Activated CD4-positive, alpha-beta T cell treated with anti-CD3 and anti-CD28 coated beads for 4 hours (primary cell): ENCODE measurements at places on chromosomes 5 and 9.

GRCh38 chr9:129594632-129595031 lies 26.3 kb downstream of the C9orf50 start:
- no peak for DNase-seq

GRCh38 chr5:139664727-139665351 lies 16.7 kb downstream of the CXXC5 start:
- no peak for DNase-seq

- DNase-seq = no peak
These were observed 9.4 kb downstream of the IQGAP2 start for GRCh38 chr5:76412511-76412910.

DNA sequence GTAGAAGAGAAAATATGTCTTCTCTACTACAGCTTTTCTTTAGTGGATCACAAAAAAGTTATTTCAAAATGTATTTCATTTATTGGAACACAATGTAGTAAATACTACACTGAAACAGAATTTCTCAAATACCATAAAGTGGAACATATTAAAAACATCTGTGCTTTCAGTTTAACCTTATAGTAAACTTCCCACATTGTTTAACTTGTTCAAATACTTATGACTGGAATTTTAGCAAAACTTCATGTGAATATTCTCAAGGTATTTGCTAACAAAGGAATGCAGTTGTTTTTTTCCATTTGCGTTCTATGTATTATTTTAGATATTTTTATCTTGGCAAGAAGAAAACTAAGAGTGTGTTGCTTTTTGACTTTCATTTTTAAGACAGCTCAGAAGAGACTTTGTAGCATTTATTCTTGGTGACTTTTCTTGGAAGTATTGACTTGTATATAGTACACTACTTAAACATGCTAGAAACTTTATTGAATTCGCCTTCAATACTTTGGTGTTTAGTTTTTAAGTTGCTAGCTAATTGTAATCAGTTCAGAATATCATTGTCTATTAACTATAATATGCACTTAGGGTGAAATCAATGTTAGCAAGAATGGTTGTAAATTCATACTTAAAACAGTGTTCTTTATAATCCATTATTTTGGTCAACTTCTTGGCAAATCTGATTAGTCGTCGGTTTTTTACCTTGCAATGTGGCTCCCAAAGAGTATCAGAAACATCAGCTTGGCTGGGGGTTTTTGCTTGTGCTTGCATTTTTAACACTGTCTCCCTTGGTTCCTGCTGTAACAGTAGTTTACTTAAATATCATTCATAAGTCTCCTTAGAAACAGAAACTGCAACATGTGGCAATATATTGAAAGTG lies 5.0 kb upstream of the RHOBTB3 start:
- DNase-seq = no peak

- DNase-seq = no peak
These were observed 74.3 kb upstream of the KLF9 start for GRCh38 chr9:70488793-70489105.

DNA sequence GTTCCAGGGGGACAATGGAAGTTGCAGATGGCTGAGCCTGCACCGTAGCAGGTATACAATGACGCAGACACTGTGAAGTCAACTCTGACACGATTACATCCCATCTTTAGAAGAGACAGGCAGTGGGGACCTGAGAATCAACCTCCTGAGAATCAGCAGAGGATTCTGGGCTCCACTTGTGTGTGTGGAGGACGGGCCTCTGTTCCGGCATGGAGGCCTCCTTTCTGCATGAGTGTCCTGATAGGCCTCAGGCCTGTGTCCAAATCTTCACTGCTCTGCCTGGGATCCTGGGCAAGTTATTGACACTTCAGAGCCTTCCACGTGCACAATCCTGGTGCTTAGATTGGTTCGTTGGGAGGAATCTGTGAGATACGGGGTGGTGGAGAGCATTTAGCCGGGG lies 151.2 kb upstream of the COL5A1 start:
- DNase-seq = no peak
